A375 (cell line): ENCODE measurements at places on chromosomes 11 and 22. TPM values are rescaled to one million over a fixed set of nuclear protein-coding genes. Genes with fewer than 3 reads are reported as not detected.

The HTR3A gene
- not detected in 2 replicates for total RNA-seq

The EHF gene
- total RNA-seq: 0.58 and 0.68 TPM in 2 replicates

The HPS4 gene
- 18.0 and 18.1 TPM in 2 replicates for total RNA-seq

The CYTH4 gene
- total RNA-seq: 0.32 and 2.7 TPM in 2 replicates

The MLC1 gene
- 0.04 and 0.34 TPM in 2 replicates for total RNA-seq

The CASP5 gene
- total RNA-seq: not detected in 2 replicates

The SLC25A18 gene
- 0.21 TPM in 1 of 2 replicates, not detected in the other for total RNA-seq

The CD3E gene
- total RNA-seq: not detected in 2 replicates

The PRRG4 gene
- total RNA-seq: 0.23 and 0.37 TPM in 2 replicates

The PLEKHB1 gene
- 5.8 and 8.1 TPM in 2 replicates for total RNA-seq

The OVCH2 gene
- not detected in 2 replicates for total RNA-seq

The CALCA gene
- total RNA-seq: not detected in 2 replicates

The PGGHG gene
- 15.1 and 16.4 TPM in 2 replicates for total RNA-seq

The C11orf42 gene
- not detected in 2 replicates for total RNA-seq

The LDHAL6A gene
- not detected in 2 replicates for total RNA-seq

The EMID1 gene
- 0.21 and 0.87 TPM in 2 replicates for total RNA-seq

The KCTD17 gene
- 19.1 and 23.7 TPM in 2 replicates for total RNA-seq

The PDE2A gene
- total RNA-seq: 1.5 and 6.6 TPM in 2 replicates

The SCGB1A1 gene
- total RNA-seq: not detected in 2 replicates

The BACE1 gene
- total RNA-seq: 17.3 and 25.3 TPM in 2 replicates

The UBE4A gene
- 30.0 and 32.2 TPM in 2 replicates for total RNA-seq

The CCDC87 gene
- total RNA-seq: 0.11 TPM in 1 of 2 replicates, not detected in the other

The PPP2R5B gene
- total RNA-seq: 10.2 and 10.6 TPM in 2 replicates

The C11orf21 gene
- total RNA-seq: not detected in 2 replicates

The TOMT gene
- total RNA-seq: not detected in 2 replicates

The TMEM121B gene
- 0.11 TPM in 2 replicates for total RNA-seq

The GAS2L1 gene
- total RNA-seq: 7.9 and 11.0 TPM in 2 replicates

The TIMP3 gene
- 319 and 337 TPM in 2 replicates for total RNA-seq

The ANGPTL5 gene
- not detected in 2 replicates for total RNA-seq

The GRIK4 gene
- not detected in 2 replicates for total RNA-seq

The TRIM49 gene
- 0.08 TPM in 2 replicates for total RNA-seq

The OR2AT4 gene
- not detected in 2 replicates for total RNA-seq

The CHRM1 gene
- 0.30 and 0.56 TPM in 2 replicates for total RNA-seq

The CRYAB gene
- total RNA-seq: not detected in 2 replicates

The LDLRAD3 gene
- 8.8 and 10.3 TPM in 2 replicates for total RNA-seq

The C22orf42 gene
- not detected in 2 replicates for total RNA-seq

The DEFB131B gene
- not detected in 2 replicates for total RNA-seq
